Endodermal cell (in vitro differentiated cells): ENCODE measurements at places on chromosomes 7 and 10.

DNA sequence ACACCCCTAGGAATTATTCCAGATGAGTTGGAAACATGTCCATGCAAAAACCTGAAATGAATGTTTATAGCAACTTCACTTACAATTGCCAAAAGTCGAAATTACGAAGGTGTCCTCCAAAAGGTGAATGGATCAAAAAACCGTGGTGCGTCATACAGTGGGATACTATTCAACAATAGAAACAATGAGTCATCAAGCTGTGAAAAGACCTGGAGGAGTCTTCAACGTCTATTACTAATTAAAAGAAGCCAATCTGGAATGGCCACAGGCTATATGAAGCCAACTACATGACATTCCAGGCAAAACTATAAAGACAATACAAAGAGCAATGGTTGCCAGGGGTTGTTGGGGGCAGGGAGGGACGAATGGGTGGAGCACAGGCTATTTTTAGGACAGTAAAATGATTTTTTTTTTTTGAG, 12.6 kb upstream of the PPP2R2D start:
- no peak for DNase-seq

GRCh38 chr10:120421250-120421649, 35.8 kb upstream of the PLPP4 start:
- DNase-seq: no peak

- DNase-seq: no peak
Measured at GRCh38 chr7:29287366-29287765, 92.8 kb downstream of the CHN2 start.

DNA sequence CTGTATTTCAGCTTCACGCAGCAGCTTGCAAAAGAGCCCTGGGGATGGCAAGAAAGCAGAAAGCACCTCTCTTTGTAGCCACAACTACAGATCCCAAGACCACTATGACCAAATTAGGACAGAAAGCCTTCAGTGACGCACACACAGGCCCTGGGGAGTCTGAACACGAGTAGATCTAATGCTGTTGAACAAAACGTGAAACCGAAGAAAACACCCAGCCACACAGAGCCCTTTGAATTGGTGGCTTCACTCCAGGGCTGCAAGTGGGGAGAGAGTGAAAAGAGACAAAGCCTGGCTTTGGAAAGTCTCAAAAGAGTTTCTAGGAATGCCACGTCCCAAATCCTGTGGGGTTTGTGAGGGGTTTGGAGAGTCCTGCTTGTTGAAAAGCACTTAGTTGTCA, 28.4 kb downstream of the PLXNA4 start:
- no peak for DNase-seq

DNA sequence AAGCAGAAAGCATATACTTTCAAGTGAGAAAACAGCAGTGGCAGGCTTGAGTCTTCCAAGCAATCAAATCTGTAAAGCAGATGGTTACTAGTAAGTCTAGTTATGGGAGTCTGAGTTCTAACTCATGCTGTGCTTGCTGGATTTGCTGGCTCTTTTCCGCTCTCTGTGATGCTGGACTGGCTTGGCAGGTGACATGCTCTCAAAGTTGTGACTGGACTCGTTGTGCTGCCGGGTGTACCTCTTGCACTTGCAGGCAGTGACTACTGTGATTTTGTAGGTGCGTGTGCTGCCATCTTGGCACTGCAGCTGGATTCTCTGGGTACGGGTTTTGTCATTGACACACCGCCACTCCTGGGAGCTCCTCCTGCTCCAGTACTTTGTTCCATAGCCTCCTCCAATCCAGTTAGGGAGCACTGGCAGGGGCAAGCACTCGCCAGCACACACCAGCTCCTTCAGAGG, 3.1 kb downstream of the SOSTDC1 start:
- peak; percentile 47 for DNase-seq

GRCh38 chr7:116552602-116553001, 27.8 kb downstream of the CAV1 start:
- DNase-seq: no peak

GRCh38 chr10:117532003-117532385, 10.6 kb upstream of the EMX2 start:
- no peak for DNase-seq

DNA sequence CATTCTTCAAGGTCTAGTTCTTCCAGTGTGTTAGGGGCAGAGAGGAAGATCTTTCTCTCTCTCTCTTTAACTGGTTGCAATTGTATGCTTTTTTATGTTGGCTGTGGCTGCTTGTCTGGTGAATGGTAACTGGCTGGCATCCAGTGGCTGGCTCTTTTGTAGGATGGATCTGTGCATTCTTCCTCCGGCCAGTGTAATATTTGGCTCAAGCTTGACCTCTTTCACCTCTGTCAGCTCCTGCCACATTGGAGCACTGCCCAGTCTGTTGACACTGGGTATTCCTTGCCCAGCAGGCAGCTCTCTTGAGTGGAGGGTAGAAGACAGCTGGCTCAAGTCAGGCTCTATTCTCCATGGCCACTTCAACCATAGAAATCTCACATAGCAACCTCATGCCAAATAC, 528.3 kb downstream of the PHTF2 start:
- DNase-seq: no peak
